ENCODE measurements at places on chromosomes 4 and X. TPM values are rescaled to one million over a fixed set of nuclear protein-coding genes. Genes with fewer than 3 reads are reported as not detected.

CDS1 gene
- polyA plus RNA-seq = 25.2 TPM

TSPAN7 gene
- polyA plus RNA-seq = 135 TPM

GPR173 gene
- polyA plus RNA-seq = 6.6 TPM

OTUD6A gene
- not detected for polyA plus RNA-seq

VBP1 gene
- polyA plus RNA-seq = 73.4 TPM

HSD17B13 gene
- polyA plus RNA-seq = not detected

CYBB gene
- polyA plus RNA-seq = 28.6 TPM

CENPVL1 gene
- not detected for polyA plus RNA-seq

RNF150 gene
- polyA plus RNA-seq = 48.2 TPM

SPP1 gene
- polyA plus RNA-seq = 68.1 TPM

Data from muscle of arm (tissue), 14 donors.